Stimulated activated effector memory CD8-positive, alpha-beta T cell treated with anti-CD3 and anti-CD28 coated beads, Interleukin-12 subunit alpha, Interleukin-12 subunit beta, amount 100 ng/mL, for 72 hours (primary cell): ENCODE measurements at places on chromosomes 3 and 15.

- DNase-seq = no peak
Observed at GRCh38 chr3:1380926-1381646, 288.3 kb downstream of the CNTN6 start.

DNA sequence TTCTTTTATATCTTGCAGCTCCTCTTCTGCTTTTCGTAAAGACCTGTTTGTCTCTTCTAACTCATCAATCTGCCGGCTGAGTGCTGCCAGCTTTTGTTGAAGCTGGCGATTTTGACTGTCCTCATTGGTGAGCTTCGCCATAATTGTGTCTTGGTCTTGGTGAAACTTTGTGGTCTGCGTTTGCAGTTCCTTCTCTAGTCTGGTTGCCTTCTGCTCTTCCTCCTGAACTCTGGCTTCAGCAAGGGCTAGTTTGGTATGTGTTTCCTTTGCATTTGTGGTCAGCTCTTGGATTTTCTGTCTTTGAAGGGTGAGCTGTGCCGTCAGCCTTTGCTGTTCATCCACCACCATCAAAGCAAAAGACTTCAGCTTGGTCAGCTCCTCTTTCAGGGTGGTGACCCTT lies 32.9 kb downstream of the CMSS1 start:
- no peak for DNase-seq

GRCh38 chr3:21393683-21394311 lies 357.2 kb downstream of the ZNF385D start:
- no peak for DNase-seq

DNA sequence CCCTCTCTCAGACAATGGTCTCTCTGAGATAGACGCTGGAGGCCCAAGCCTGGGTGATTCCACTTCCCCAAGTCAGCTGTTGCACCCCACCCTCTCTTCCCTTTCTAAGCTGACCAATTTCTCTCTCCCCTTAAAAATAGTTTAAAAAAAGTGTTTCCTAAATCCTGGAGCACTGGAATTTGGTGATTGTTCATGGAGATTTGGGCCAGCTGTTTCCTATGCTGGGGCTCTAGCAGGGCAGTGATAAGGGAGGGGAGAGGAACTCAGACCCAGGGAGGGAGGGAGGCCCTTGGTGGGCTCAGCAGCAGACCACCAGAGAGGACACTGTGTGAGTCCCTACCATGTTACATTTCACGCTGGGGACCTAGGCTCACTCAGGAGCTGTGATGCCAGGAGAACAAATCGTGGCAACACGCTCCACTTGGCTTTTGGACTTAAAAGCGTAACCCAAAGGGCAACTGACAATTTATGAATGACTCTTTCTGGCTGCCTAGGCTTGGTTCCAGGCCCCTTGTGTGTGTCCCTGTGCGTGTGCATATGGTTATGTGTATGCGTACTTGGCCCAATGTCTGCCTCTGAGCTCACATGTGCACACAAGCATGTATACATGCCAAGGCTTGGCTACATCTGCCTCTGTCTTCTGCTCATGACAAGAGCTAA lies 59.8 kb upstream of the INSYN1 start:
- DNase-seq = no peak

- no peak for DNase-seq
Observed at GRCh38 chr15:73983211-73983727, 8.8 kb downstream of the STOML1 start.

DNA sequence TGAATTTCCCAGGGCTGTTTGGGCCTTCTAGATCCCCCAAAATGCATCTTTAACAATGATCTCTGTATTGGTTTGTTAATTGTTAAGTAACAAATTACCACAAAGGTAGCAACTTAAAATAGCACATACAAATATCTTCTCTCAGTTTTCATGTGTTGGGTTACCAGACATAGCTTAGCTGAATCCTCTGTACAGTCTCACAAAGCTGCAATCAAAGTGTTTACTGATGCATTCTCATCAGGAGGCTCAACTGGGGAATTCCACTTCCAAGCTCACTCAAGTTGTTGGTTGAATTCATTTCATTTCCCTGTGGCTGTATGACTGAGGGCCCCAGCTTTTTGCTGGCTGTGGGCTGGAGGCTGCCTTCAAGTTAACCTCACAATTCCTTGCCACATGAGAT lies 297.6 kb downstream of the RPLP1 start:
- DNase-seq = no peak

- DNase-seq = no peak
Observed at GRCh38 chr3:46646700-46647099, 34.4 kb downstream of the FAM240A start.

DNA sequence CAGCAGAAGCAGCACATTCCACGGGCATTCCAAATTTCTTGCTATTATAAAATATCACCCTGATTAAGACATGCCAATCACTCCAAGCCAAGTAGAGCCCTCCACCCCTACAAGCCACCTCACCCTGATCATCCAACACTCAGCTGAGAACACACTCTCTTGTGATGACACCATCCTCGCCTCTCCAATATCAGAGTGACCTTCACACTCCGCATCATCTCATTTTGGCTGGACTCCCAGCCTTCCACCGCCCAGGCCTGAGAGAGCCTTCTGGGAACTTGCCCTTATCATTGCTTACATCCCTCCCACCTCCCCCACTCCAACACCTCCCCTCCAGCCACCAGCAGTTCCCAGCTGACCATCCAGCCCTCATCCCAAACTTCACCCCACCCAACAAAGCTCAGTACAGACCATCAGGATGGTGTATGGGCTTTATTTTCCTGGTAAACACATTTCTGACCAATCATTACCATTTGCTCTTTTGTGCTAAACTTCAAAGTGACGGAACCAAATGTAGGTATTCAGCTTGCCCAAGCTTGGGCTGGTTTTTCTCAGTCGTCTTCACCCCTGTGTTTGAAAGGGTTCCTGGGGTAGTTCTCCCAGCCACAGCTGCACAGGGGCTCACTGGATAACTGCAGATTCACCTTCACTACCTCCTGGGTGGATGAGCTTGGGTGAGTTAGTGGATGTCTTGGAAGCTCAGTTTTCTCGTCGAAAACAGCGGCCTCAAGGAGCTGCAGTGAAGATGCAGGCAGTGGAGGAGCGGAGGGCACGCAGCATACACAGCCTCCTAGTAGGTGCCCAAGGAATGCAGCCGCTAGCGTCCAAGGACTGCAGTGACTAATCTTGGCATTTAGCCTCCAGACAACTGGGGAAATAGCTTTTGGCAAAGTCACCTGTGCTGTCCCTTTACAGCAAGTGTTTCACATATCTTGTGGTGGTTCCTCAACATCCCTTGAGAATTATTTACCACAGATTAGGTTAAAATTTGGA lies 115.1 kb downstream of the LIPC start:
- no peak for DNase-seq

- no peak for DNase-seq
Observed at GRCh38 chr15:34708422-34708821, 46.4 kb downstream of the GJD2 start.

DNA sequence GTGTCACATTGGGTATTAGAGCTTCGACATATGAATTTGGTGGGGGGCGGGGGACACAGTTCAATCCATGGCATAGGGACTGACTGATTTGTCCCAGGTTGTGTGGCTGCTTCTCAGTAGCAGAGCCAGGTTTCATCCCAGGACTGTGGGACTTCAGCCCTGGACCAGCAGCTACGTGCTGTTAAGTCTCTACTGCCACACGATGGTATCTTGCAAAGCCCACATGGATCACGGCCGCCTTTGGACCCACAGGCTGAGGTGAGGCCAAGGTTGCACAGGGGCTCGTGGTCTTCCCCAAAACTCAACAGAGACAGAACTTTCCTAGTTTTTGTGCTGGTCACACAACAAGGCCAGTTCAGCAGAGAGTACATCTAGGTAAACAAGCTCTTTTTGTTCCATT lies 97.4 kb downstream of the LRRK1 start:
- DNase-seq = no peak

- no peak for DNase-seq
Observed at GRCh38 chr15:87896936-87897335, 359.6 kb downstream of the NTRK3 start.

DNA sequence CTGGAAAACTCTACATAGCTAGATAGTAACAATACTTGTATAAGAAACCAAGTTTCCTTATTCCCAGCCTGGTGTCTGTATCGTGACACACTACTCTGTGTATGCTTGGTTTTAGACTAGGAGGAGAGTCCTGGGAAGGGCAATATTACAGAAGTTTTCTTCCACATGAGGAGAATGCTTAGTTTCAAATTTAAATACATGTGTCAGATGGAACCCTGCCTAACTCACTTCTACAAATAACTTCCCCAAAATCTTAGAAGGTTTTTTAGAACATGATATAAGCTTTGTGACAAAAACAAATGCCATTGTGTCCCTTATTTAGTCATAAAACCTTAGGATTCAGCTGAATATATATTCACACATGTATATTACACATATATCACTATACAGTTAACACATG lies 7.2 kb upstream of the IL20RB start:
- no peak for DNase-seq

DNA sequence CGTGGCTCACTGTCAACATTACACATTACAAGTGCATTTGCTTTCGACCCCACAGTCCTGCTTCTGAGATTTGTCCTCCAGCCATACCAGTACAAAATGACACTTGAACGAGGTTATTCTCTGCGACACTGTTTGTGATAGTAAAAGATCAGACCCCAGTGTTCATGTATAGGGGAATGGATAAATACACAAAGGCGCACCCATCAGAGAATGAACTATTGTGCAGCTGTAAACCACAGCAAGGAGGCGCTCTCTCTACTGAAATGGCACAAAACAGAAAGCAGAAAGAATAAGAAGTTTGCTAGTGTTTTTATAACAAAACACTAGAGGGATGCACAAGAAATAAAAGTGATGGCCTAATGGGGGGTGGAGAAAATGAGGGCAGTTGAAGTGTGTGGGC lies 4.9 kb upstream of the CHSY1 start:
- no peak for DNase-seq

DNA sequence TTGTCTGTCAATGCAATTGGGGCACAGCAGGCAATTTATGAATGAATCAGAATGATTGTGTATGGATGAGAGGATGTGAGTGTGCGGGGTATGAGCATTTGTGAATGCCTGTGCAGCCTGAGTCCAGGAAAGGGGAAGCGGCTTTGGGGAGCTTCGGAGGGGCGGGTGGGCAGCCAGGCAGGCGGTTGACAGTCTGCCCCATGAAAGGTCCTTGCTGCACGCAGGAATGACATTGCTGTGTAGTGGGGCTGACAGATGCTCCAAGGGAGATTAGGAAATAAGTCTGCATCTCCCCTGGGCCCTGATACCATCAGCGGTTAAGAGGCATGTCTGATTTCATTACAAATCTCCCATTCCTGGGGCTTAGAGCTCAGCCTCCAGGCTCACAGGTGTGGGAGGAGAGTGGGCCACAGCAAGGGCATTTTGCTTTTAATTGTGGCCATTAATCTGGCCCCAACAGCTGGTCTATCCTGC lies 26.4 kb upstream of the TSPAN3 start:
- DNase-seq = no peak

GRCh38 chr3:40623567-40623966 lies 98.8 kb downstream of the ZNF621 start:
- no peak for DNase-seq

- DNase-seq = no peak
Observed at GRCh38 chr3:80285388-80285787, 517.6 kb upstream of the ROBO1 start.

- DNase-seq = no peak
Observed at GRCh38 chr15:64166102-64166890, 3.5 kb upstream of the PPIB start.

DNA sequence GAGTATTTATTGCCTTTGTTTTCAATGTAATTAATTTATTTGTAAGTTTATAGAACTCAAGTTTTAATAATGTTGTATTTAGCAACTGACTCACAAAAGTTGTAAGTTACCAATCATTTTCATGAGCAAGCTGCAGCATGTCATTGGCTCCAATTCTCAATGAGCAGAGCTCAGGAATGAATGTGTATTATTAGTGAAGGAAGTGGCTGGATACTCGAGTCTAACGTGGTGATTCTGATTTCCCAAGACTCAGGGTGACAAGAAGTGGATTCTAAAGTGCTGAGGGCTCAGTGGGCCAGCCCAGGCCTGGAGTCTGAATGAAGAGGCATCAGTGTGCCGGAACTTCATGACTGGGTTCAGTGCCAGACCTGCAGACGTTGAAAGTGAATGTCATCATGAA lies 39.6 kb downstream of the CLDN11 start:
- no peak for DNase-seq

GRCh38 chr15:55334997-55335396 lies 16.0 kb downstream of the PIGB start:
- DNase-seq = no peak

- no peak for DNase-seq
Observed at GRCh38 chr3:134647902-134648760, 2.7 kb downstream of the KY start.

DNA sequence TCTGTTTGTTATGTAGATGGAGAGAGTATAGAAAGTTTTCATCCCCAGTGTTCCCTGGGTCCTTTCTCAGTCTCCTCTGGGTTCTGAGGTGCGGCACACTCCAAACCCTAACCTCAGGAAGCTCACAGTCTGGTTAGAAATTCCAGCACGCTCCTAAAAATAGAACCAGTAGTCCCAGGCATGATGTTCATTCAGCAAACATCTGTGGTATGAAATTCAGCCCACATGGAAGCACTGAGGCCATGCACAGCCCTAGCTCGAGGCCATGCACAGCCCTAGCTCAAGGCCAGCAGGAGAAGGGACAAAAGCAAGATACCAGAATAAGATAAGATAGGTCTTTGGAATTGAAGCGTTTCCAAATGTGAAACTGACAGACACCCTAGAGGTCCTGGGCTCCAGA lies 82.3 kb upstream of the OXTR start:
- no peak for DNase-seq

GRCh38 chr3:123335007-123335670 lies 113.8 kb downstream of the ADCY5 start:
- DNase-seq = no peak

- DNase-seq = no peak
Observed at GRCh38 chr15:86915811-86916331, 836.2 kb downstream of the AGBL1 start.

GRCh38 chr3:56522374-56522773 lies 34.6 kb upstream of the CCDC66 start:
- no peak for DNase-seq

DNA sequence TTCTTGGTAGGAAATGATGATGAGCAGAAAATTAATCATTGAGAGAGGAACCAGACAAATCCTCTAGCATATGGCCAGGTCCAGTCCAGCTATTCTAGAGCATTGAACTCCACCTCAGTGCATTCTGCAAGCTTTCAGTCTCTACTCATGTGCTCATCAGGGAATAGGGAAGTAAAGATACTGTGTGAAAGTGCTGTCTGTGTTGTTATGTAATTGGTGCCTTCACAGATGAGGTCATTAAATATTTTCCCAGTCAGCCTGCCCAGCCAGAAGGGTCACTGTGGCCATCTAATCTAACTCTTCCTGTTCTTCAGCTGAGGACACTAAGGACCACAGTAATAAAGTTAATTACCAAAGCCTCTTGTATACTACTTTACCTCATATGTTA lies 28.2 kb downstream of the C3orf62 start:
- no peak for DNase-seq
